RPMI7951 (cell line): ENCODE measurements at places on chromosomes 16 and 17.
A peak's percentile ranks its signal among the peaks of the same experiment; 100 is the strongest.

GRCh38 chr17:34680151-34680550 is 100.8 kb downstream of the TMEM132E start:
- no peak for DNase-seq

GRCh38 chr17:48746916-48747444 is 18.4 kb upstream of the HOXB13 start:
- DNase-seq = no peak

DNA sequence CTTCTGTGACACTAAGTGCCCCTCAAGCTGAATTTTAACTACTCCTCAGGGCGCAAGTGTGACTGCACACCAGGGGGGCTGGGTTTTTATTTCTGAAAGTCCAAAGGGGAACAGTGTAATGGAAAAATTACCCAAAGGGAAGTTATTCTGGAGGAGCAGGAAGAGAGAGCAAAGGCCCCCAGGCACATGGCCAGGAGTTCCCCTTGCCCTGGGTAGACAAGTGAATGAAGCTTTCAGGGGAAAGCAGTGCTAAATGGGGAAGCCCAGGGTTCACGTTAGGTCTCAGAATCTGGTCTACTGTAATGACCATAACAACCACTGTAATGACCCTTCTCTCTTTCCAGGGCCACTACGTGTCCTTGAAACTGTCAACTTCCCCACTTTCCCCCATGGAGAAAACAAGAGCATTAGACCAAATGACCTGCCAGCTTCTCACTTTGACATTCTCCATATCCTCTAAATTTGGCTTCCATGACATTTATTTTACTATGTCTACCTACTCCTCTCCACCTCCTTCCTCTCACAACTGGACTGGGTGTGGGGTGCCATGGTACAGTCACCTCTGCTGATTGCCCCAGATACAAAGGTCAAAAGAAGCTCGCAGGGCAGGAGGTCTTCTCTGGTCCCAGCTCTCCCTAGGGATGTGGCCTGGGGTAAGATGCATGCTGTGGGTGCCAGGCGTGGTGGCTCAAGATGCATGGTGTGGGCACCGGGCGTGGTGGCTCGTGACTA is 34.1 kb upstream of the MMP2 start:
- DNase-seq = no peak

DNA sequence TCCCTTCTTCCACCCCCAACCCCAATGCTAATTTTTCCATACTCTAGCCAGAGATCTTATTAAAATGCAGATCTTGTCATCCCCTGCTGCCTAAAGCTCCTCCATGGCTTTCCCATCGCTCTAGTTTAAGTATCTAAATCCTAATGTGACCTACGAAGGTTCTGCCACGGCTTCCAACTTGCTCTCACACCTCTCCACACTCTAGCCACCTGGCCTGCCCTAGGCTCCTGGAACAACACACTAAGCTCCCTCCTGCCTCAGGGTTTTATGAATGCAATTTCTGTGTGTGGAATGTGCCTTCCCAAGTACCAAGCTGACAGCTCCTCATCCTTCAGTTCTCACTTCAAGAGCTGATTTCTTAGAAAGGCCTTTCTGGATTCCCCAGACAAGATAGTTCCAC is 16.6 kb downstream of the NXPH3 start:
- no peak for DNase-seq

- peak; percentile 1 for DNase-seq
Observed at GRCh38 chr17:11506635-11507034, 91.6 kb upstream of the DNAH9 start.

GRCh38 chr17:48738803-48739526 is 10.4 kb upstream of the HOXB13 start:
- no peak for DNase-seq

GRCh38 chr16:65124596-65124995 is 2.7 kb upstream of the CDH11 start:
- DNase-seq = no peak

- DNase-seq = no peak
Observed at GRCh38 chr17:43366891-43367736, 31.7 kb upstream of the ARL4D start.

GRCh38 chr17:75398279-75398678 is 7.2 kb downstream of the GRB2 start:
- no peak for DNase-seq

- DNase-seq = peak; percentile 60
Observed at GRCh38 chr17:6913608-6914443, 82.0 kb upstream of the ALOX12 start.

DNA sequence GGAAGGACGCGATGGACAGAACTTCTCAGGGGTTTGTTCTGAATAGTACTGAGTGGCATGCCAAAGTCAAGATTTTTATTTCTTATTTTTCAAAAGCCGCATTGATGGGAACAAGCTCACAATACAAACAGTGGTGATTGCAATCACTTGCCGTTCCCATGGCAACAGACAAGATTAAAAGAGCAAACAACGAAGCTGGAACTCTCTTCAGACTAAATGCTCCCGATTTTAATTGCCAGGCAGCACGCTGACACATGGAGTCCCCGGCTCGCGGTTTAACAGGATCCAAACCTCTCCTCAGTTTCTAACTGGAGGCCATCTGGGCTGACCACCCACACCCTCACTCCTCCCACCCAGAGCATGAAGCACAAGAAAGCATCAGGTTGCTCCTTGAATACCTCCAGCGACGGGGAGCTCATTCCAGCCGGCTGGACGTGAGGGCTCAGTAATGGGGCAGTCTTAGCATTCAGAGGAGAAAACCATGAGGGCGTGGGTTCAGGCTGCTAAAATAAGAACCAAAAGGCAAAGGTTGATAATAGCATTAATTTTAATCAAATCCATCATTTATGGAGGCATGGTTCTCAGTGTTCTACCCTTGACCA is 41.5 kb downstream of the AIPL1 start:
- DNase-seq = peak; percentile 47

DNA sequence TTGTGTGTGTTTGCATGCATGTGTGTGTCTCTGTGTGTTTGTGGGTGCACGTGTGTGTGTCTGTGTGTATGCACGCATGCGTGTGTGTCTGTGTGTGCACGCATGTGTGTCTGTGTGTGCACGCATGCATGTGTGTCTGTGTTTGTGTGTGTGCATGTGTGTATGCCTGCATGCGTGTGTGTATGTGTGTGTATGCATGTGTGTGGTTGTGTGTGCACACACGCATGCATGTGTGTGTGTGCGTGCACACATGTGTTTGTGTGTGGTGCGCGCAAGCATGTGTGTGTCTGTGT is 239.9 kb upstream of the TNRC6C start:
- no peak for DNase-seq

DNA sequence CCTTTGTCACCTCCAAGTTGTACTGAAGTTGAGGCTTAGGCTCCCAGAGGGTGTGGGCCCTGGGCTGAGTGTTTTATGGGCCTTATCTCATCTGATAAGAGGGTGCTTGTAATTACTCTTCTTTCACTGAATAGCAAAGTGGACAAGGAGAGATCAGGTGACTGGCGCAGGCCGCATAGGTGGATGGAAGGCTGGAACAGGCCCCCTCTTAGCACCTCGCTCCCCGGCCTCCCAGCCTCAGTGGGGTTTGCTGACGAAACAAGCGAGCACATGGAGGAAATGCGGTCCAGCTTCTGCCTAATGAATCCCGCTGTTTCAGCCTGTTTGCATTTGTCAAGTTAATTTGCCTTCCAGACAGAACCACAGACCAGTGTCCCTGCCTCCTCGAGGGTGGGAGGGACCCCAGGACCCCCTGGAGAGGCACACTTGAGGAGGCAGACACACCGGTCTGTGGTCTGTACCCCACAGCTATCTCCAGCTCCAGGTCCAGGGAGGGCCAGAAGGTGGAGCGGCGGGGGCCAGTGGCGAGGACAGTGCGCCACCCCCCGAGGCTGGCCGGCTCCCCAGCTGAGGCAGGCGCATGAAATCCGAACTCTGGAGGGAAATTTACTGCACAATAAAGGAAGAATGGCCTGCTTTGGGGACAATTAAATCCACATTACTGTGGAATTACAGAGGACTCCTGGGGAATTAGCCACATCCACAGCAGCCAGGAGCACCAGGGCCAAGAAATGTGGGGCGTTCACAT is 123.4 kb downstream of the NTN1 start:
- DNase-seq = no peak
